ENCODE measurements at places on chromosomes 5 and 9.

DNA sequence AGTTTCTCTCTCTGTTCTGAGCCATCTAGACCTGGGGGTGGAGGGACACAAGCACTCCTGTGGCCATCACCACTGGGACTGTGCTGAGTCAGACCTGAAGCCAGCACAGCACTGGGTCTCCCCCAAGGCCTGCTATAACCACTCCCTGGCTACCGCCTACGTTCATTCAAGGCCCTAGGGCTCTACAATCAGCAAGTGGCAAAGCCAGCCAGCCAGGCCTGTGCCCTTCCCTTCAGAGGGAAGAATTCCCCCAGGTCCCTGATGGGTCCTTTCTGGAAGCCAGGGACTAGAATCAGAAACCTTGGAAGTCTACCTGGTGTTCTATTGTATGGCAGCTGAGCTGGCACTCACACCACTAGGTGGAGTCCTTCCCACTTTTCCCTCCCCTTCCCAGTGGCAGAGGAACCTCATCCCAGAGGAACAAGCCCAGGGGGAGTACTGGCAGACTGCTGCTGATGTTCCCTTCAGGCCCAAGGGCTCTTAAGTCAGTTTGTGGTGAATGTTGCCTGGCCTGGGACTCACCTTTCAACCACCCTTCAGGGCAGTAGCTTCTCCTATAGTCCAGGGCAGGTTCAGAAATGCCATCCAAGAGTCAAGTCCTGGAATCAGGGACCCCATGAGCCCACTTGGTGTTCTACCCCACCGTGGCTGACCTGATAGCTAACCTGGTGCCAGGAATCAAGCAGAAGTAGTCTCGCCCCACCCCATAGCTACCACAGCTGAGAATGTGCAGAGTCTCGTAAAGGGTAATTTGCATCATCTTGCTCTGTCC, 20.0 kb downstream of the JMY start:
- peak; percentile 53 for DNase-seq

DNA sequence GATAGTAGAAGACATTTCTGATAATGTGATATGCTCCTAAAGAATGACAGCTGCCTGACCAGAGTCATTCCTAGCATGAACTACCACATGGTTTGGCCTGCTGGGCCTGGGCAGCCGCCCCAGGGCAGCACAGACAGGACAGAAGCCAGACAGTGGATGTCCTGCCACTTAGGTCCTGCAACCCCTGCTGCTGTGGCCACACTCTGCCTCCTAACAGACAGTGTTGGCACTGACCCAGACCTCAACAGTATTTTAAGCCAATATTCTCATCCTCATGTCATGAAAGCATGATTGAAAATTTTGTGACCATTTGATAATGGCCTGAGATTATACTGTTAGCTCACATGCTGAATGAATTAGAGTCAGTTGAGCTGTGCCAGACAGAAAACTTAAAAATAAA, 15.8 kb downstream of the CENPP start:
- no peak for DNase-seq

GRCh38 chr5:142915813-142916424, 145.7 kb downstream of the ARHGAP26 start:
- DNase-seq: peak; percentile 41

GRCh38 chr5:1793966-1794900, 5.4 kb downstream of the MRPL36 start:
- peak; percentile 74 for DNase-seq

- DNase-seq: no peak
These were observed 8.5 kb upstream of the OR2S2 start for GRCh38 chr9:35966433-35966832.

GRCh38 chr9:36787709-36788108, 215.0 kb downstream of the MELK start:
- DNase-seq: no peak

DNA sequence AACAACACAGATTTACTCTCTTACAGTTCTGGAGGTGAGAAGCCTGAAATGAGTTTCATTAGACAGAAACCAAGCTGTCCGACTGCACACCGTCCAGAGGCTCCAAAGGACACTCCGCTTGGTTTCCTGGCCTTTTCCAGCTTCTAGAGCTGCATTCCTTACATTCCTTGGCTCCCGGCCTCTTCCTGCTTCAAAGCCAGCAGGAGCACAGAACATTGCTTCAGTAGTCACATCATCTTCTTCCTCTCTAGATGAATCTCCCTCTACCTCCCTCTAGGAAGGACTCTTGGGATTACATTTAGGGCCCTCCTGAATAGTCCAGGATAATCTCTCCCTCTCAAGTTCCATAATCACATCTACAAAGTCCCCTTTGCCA, 213.3 kb downstream of the CDK5RAP2 start:
- peak; percentile 97 for DNase-seq

DNA sequence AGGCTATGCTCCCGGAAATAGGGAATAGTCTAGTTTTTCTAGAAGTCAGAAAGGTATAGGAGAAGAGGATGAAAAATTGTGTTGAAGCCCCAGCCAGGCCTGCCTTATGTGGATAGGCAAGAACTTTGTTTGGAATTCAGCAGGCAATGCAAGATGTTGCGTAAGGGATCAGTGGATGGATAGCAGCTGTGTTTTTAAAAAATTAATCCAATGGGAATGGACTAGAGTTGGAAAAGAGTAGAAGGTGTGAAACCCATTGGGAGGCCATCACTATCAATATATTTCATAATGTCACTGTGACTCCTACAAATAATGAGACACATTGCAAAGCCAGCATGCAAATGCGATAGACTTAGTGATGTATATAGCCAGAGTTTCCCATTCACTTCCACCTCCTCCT, 281.9 kb downstream of the MARCHF11 start:
- DNase-seq: peak; percentile 25

GRCh38 chr9:91802391-91802790, 147.6 kb downstream of the ROR2 start:
- DNase-seq: no peak

- DNase-seq: no peak
These were observed 480.8 kb downstream of the GADD45G start for GRCh38 chr9:90085633-90086032.

GRCh38 chr5:90421136-90421535, 11.6 kb upstream of the CETN3 start:
- DNase-seq: no peak

DNA sequence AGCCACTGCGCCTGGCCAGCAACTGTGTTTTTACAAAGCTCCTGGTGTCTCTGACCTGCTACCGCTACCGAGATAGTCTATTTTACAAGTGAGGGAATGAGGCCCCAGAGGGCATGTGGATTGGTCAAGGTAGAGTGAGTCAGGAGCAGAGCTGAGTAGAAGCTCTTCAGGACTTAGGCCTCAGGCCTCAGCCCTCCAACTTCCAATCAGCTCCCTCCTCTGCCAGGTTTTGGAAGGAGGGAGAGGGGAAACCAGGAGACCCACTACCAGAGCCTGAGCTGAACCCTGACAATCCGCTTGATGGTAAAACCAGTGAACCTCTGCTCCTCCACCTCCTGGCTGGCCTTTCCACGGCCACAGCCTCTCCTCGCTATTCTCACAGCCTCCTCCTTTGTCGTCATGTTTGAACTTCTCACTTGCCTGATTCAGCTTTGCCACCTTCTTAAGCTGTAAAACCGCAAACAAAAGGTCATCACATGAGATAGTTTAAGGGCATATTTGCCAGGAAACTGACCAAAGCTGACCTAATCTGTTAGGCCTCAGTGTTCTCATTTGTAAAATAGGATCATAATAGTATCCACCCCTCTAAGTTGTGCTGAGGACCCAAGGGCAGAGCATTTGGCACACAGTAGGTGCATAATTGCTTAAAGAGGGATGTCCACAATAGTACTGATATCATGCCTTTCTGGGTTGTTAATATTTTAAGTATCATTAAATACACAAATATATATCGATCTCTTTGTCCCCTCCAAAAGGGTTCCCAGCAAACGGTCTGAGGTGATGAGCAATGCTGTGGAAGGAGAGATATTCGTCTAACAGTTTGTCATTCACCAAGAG, 1.7 kb downstream of the TRAF1 start:
- DNase-seq: no peak

DNA sequence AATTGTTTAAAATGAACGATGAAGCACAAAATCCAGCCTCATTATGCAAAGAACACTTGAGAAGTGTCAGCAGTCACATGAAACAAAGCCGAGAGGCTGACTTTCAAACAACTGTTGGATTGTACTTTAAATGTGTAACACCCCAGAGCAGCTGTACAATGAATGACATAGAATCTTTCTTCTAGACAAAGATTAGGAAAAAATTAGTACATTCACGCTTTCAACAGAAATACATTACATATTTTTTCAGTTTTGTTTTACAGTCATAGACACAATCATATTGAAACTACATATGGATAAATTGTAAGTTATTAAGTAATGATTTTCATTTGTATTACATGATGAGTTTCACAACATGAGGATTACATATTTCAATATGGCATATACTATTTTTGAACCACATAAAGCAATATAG, 10.6 kb upstream of the AGXT2 start:
- no peak for DNase-seq

DNA sequence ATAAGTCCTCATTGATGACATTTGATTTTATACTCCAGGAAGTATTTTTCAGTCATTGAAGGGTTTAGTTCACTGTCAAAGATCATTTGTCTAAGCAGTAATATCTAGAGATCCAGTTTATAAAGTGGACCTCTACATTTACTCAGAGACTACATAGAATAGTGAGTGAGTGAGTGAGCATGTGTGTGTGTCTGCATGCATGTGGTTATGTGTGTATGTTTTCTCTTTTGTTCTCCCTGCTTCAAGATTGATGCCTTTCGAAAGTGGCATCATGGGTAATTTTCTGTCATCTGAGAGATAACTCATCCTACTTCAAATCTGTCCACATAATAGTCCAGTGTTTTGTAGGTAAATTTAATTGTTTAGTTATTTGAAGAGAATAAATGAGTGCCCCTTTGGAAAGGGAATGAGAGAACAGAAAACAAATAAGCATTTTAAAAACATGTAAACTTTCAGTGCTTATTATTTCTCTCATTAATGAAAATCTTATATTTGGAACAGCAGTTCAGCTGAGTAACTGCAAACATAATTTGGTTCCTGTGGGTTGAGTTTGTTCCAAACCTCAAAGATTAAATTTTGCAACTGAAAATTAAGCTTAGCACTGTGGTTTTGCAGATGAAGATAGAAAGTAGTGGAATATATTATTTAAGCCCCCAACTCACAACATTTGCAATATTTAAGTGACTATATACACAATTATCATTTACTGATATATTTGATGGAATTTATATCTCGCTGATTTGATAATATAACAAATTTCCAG, 1295.1 kb upstream of the C9orf72 start:
- no peak for DNase-seq

DNA sequence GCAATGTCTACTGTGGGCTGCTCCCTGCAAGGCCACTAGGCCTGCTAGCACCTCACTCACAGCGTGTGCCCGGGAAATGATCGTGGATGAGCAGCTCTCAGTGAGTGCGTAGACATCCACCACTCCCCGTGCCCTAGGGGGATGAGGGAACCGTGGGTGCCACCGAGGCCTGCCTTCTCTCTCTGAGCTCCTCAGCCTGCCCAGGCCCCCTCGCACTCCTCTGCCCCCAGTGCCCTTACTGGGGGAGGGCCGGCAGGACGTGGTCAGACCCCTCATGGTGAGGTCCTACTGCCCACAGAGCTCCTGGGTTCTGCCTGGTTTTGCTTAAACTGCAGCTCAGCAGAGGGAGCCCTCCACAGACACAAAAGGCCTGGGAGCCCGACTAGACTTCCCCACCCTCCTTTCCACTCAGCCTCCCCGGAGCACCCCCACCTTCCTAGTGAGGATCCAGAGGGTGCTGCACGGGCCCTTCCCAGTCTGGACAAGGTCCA, 220.0 kb downstream of the CACNA1B start:
- no peak for DNase-seq

- DNase-seq: no peak
These were observed 259.0 kb downstream of the NDUFS4 start for GRCh38 chr5:53819482-53819881.

DNA sequence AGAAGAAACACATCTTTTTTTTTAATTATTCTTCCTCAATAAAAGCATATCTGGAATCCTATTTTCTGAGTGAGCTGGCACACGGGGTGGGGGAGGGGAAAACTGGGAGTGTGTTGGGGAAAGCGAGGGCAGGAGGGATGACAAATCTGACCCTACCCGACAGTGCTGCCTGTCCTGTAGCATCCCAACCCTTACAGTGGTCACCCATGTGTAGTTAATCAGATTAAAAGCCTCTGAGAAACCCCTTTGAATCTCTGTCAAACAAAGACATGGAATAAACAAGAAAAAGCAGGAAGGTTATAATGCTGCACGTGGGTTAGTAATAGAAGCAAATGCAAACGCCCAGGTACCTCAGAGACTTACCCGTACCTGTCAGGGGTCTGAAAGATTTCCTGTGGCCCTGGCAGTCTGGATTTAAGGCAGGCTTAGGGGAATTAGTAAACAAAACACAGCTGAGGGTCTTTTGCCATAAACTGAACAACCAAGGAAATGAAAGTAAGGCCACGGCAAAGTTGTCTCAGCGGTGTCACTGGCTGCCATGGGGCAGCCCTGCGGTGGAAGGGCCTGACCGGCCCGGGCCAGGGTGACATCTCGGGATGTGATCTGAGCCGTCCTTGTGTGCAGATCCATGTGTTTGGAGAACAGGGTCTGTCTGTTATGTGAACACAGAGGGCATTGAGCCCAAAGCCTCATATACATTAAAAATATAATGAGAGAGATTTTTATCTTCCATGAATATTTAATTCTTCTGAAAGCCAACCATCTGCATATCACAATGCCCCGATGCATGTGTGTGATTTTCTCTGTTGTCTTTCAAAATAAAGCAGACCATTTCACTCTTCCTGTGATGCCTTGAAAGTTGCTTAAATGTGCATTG, 308.2 kb downstream of the ZNF608 start:
- no peak for DNase-seq

DNA sequence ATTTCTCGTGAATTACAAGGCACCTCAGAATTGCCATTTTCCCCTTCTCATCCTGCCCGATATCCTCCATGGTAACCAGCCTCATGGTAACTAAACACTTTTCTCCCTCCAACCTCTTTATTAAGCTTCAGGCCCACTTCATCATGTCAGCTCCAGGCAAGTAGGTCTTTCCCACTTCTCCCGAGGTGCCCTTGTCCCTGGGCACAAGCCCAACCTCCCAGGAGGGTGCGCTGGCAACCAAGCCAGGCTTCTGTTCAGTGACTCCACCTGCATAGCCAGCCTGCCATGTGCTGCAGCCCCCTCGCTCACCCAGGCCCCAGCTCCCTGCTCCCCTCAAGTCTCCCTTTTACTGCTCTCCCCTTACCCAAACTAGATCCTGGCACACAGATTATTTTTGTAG, 47.4 kb upstream of the AFAP1L1 start:
- DNase-seq: no peak

GRCh38 chr9:25816439-25816838, 138.2 kb upstream of the TUSC1 start:
- no peak for DNase-seq

GRCh38 chr9:121217609-121218292, 16.1 kb upstream of the RAB14 start:
- peak; percentile 67 for DNase-seq

DNA sequence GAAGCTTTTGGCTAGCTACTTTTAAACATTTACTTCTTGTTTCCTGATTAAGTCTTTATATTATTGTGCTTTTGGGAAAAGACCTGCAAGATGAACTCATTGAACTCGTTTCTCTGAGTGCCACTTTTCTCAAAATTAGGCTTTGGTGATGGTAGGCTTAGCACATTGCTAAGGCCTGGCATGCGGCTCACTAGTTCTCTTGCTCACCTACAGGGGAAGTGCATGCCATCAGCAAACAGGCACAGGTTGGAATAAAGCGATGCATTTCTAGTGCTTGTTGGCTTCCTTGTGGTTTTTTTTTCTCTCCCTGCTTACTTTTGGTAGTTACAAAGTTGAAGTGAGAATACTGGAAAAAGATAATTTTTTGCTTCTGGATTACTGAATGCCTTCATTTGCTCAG, 41.4 kb downstream of the TLE4 start:
- DNase-seq: no peak
